Mammary epithelial cell (primary cell): ENCODE measurements at places on chromosomes 2 and 18. TPM values are rescaled to one million over a fixed set of nuclear protein-coding genes. Genes with fewer than 3 reads are reported as not detected.

DNA sequence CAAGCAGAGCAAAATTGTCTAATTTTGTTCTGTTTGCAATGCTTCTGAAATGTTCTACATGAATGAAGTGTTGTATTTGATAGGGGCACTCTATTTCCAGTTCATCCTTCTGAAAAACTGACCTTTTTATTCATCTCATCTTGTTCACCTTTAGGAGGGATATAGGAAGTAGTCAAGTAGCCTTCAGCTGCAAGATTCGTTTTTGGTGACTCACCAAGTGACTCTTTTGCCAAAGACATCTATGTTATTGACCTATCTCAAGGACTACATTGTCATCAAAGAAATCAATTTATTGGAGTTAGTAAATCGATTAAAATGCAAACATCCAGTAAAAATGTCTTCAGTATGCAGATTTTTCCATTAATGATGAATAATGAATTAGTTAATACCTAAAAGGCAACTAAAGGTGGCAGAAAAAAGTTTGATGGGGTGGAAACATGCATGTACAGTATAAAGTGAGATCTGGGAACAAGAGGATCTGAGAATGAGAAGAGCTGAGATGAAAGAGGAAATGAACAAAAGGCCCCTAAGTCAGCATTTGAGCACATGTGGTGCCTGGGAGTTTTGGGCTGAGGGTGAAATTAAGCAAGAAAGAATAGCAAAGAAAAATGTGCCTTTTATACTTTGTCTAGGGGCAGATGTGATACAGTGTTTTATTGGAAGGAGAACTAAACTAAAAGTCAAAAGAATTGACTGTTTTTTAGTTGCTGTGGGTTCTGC lies 255.1 kb upstream of the LINC00305 start:
- no peak for DNase-seq

DNA sequence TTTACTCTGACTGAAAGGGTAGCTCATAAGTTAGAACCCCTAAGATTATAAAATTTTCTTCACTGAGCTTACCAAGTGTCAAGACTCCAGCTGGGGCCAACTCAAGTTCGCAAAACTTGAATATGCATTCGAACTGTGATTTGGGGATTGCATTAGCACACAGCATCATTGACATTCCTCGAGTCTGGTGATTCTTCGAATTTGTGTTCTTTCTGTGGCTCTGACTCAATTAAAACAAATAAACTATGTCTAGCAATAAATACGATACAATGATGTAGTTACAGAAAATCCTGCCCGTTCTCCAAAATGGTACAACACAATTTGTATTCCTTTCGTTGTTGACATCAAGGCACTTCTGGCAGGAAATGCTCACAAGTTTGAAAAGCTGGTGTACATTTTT lies 11.1 kb downstream of the CCL20 start:
- no peak for DNase-seq

DNA sequence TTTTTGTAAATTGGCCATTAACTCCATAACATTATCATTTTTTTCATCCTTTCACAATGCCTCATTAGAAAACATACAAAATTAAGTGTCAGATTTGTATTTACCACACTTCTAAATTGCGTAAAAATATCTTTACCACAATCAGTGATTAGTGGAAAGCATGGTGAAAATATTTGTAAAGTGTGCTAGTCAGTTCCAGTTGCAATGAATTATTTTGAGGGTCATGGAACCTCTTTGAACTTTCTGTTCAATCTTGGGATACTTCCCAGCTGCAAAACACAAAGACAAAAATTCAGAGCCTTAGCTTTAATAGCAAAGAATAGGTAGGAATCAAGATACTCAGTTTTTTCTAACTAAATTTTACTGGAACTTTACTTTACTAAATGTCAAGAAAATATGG lies 4.0 kb upstream of the COL3A1 start:
- no peak for DNase-seq

GRCh38 chr2:42847596-42848151 lies 55.3 kb upstream of the HAAO start:
- DNase-seq: no peak

The LINC00305 gene
- total RNA-seq: not detected
